ENCODE measurements at places on chromosomes 5 and 9.
A peak's percentile ranks its signal among the peaks of the same experiment; 100 is the strongest.

- DNase-seq: no peak
These were observed 210.2 kb downstream of the DAB2IP start for GRCh38 chr9:121861501-121862180.

- DNase-seq: no peak
These were observed 440.0 kb downstream of the SEMA5A start for GRCh38 chr5:9105851-9106250.

DNA sequence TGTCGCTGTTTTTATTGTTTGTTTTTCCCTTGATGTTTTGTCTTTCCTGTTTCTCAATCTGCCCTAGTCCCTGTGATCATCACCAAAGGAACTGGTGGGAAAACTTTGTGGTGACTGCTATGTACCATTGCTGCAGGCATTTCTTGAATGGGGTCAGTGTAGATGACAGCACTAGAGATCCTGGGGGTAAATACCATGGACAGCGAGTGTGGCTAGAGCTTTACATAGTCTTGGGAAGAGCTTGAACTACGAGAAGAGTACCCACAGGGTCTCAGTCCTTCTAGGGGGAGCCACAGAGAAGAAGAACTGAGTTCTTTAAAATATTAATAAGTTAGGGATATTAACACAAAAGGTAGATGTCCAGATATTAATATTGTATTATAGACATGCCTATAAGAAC, 138.8 kb downstream of the PAM start:
- no peak for DNase-seq

GRCh38 chr9:90775657-90776056, 26.0 kb upstream of the SYK start:
- no peak for DNase-seq

- DNase-seq: no peak
These were observed 86.9 kb downstream of the NR6A1 start for GRCh38 chr9:124684169-124684568.

DNA sequence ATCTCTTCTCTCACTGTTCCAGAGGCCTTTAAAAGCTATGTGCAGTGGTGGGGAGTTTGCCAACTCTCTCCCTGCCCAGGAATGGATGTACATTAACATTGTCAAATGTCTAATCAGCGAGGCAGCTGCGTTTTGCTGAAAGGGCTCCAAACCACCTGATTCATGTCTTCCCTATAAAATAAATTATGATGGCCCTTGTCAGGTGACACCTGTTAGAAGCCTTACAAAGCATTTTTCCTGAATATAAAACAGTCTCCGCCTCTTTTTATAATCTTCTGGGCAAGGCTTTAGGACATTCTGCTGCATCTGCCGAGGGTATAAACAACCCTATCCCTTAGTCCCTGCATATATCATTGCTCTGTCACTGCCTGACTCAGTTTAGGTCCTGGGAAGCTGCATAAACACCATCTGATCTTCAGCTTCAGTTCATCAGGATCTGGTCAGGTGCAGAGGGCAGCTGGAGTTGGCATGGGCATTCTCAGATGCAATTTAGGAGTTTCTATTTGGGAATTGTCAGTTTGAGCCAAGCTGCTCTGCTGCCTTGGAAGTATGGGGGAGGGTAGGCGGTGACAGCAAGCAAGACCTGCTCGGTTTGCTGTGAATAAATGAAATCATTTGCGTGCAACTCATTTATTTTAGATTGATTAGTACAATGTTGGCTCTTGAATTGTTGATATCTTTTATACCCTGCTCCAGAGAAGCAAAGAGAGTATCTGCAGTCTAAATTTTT, 103.5 kb downstream of the ACER2 start:
- no peak for DNase-seq

DNA sequence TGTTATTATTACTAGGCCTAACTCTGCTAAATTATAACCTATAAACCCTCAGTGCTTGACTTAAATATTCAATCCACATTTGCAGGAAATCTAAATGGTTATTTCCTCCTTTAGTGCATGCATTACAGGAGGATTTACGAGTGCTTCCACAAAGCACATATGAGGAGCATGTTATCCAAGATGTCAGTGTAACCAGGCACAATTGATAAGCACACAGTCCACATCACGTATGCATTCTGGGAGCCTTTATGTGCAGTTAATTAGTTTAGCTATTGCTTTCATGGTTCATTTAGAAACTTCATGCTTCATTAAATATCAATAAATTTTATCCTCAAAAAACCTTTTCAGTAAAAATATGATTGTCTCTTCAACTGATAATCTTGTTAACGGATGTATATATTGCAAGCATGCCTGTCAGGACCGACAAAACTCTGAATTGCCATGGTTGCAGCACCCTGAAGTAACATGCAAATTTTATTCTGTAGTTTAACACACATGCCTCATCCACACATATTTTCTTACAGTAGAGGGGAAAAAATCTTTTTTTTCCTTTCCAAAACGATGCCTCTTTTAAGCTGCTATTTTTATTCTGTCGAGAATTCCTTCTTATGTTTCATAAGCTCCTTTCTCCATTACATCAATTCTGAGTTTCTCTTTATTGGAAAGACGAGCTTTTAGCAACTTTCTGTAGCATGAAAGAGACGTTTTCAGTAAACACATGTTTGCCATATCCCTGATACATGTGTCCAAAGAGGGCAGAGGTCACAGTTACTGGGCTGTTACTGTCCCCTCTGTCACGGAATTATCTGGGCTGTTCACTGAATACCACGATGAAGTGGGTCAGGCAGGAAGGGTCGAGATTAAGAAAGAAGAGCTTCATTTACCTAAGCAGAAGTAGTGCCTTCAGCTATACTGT, 142.0 kb downstream of the GLIS3 start:
- no peak for DNase-seq

DNA sequence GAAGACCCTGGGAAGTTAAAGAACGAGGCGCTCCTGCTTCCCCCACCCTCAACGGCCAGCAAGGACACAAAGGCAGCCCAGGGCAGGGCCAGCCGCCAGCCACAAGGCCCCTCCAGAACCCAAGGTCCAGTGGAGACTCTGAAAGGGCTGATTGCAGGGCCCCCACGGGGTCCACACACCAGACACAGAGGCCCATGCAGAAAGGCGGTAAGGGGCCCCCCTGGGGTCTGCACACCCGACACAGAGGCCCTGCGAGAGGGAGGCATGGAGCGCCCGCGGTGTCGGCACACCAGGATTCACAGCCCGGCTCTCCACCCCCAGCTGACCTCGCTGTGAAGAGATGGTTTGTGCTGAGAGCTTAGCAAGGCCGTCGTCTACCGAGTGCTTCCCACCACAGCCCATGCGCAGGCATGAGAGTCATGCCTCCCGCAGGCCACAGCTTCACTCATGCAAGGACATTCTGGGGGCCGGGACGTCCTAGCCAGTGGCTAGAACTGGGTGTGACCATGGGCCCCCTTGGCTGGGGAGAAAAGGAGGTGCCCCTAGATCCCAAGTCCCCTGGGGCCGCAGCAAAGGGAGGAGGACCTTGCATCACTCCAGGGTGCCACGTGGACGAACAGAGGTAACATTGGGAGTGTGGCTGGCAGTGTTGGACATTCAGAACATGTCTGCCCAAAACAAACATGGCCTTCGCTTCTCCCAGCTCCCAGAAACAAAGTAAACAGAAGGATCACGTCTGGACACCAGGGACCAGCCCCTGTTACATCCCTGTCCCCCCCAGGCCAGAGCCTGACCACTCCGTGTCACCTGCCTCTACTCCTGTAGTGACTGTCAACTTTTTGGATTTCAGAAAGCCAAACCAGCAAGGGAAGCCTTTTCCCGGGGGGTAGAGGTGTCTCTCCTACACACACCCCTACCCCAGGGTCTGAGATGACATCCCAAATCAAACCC, 9.8 kb downstream of the BRD3 start:
- no peak for DNase-seq

GRCh38 chr9:100699668-100700067, 121.8 kb downstream of the CAVIN4 start:
- peak; percentile 82 for DNase-seq

DNA sequence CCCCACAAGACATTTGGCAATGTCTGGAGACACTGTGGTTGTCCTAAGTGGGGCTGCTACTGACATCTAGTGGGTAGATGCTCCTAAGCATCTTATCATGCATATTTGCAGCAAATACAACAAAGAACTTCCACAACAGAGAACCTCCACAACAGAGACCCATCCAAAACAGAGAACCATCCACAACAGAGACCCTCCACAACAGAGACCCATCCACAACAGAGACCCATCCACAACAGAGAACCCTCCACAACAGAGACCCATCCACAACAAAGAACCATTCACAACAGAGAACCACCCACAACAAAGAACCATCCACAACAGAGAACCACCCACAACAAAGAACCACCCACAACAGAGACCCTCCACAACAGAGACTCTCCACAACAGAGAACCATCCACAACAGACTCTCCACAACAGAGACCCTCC, 32.8 kb downstream of the ARPC5L start:
- DNase-seq: no peak

DNA sequence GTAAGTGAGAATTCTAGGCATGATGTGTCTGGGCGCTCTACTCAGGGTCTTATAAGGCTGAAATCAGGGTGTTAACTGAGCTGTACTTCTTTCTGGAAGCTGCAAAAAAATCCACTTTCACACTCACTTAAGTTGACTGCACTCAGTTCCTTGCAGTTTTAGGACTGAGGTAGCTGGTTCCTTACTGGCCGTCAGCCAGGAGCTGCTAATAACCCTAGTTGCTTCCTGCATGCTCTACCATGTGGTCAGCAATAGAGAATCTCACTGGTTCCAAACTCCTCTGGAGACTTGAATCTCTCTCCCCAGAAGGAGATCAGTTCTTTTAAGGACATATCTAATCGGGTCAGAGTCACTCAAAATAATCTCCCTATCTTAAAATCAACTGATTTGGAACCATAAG, 911.2 kb downstream of the EFNA5 start:
- no peak for DNase-seq

GRCh38 chr9:112142420-112142819, 32.7 kb downstream of the SUSD1 start:
- no peak for DNase-seq

GRCh38 chr5:127330116-127330515, 39.5 kb downstream of the MEGF10 start:
- no peak for DNase-seq

- DNase-seq: no peak
These were observed 237.2 kb downstream of the FBXL7 start for GRCh38 chr5:15737036-15737821.

GRCh38 chr5:171644536-171644935, 141.1 kb upstream of the SMIM23 start:
- DNase-seq: no peak

- peak; percentile 23 for DNase-seq
These were observed 70.6 kb upstream of the PCSK1 start for GRCh38 chr5:96503501-96504236.

DNA sequence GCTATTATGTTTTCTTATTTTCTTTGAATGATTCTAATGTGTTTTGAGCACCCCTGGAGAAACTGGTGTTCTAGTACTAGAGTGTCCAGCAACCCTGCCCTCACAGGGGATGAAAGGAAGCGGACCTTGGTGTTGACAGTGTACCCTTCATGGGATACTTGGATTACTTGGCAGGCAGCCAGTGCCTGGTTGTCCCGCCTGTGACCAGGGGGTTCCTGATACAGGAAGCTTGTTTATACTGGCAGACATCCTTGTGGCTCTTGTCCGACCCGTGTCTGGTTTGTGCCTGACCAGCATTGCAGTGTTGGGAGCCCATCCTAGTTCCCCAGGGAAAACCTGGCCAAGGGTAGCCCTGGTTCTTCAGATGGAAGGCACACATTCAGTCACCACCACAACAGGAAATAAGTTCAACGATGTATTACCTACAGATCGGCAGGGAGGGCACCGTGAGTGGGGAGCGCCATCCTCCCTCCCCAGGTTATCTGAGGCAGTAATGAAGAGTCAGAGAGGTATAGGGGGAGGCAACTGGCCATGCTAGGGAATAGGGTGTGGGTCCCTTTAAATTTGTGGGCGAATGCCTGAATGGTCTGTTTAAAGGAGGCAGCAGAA, 47.3 kb downstream of the CACNA1B start:
- no peak for DNase-seq

- DNase-seq: no peak
These were observed 48.1 kb downstream of the EBF1 start for GRCh38 chr5:159051421-159052282.

DNA sequence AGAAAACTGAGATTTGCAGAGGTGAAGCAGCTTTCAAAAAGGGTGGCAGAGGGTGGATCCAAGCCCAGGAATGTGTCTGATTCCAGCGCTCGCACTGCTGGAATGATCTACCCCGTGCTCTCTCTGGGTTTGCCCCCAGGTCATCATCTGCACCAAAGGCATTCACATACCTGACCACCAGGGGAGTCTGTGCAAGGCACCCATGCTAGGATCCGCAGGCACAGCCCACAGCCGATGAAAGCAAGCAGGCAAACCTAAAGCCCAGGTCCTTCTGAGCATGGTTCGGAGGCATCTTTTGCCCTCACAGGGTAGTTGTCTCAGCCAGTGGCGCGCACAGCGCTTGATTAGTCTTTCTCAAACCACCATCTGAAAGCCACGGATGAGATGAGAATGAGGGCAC, 56.6 kb downstream of the TEK start:
- DNase-seq: no peak

DNA sequence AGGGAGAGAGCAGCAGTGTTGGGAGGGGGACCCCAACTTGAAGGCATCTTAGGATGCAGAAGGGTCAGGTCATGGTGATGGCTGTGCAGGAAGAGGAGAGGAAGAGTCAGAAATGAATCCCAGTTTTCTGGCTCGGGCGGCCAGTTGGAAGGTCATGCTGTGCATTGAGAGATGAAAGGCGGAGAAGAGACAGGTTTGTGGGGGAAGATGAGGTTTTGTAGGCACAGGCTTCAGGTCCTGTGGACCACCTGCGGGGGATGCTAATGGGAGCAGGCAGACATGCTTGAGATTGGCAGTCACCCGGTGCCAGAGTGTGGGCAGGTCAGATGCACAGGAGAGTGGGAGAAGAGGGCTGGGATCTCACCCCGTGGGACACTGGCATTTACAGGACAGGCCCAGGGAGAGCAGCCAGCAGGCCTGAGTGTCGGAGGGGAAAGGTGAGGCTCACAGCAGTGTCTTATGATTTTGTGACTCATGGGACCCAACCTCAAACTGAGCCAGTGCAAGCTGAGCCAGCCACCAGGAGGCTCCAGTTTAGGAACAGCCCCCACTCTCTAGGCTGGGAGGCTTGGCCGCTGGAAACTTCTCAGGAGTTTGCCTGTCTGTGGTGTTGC, 17.5 kb downstream of the STXBP1 start:
- DNase-seq: no peak

- no peak for DNase-seq
These were observed 42.8 kb upstream of the EQTN start for GRCh38 chr9:27339661-27340284.

All from NCI-H2227 treated with DMSO at 0.1 percent for 48 hours (cell line).